ENCODE measurements at places on chromosomes 13 and 19.

GRCh38 chr13:75785130-75785529, 149.0 kb downstream of the LMO7 start:
- DNase-seq: no peak

DNA sequence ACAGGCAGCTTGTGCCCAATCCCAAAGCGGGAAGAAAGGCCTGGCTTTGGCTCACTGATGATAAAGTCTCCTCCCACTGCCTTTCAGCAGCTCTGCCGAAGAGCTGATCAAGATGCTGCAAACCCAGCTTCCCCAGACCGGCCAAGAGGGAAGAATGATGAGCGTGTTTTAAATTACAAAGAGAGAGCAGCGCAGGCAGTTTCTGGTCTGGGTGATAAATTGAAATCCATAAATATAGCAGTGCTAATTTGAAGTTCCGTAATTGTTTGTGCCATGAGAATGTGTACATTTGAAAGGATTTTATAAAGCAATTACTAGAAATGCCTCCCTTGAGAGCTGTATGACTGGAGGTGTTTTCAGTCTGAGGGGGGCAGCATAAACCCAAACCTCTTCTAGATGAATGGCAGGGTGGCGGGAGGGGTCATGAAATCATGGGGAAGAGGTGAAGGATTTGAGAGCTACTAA, 171.8 kb downstream of the STK24 start:
- peak; percentile 70 for DNase-seq

- no peak for DNase-seq
Observed at GRCh38 chr13:59480396-59481259, 683.1 kb downstream of the DIAPH3 start.

- no peak for DNase-seq
Observed at GRCh38 chr13:46535825-46536224, 17.1 kb upstream of the LRCH1 start.

GRCh38 chr13:94239135-94239534, 240.3 kb downstream of the DCT start:
- DNase-seq: no peak
